ENCODE measurements at places on chromosomes 6 and 20. TPM values are rescaled to one million over a fixed set of nuclear protein-coding genes. Genes with fewer than 3 reads are reported as not detected.

- H3K4me3 ChIP-seq, result no peak within 1 kb of the TSS
- H3K27me3 ChIP-seq, result no peaks in the 10 kb centered on the region
- DNase-seq, result no peak
- H3K27ac ChIP-seq, result peak within 1 kb of the TSS; percentile 40
- H3K36me3 ChIP-seq, result no peaks in the 10 kb centered on the region
- H3K4me1 ChIP-seq, result peaks cover 75% of the 10 kb centered on the region
These were observed at the start of gene SDCBP2 for GRCh38 chr20:1328680-1329330. TSS of gene SDCBP2 (minus strand) at chr20:1329139. CDS start at chr20:1320416, 8,723 bp downstream.

DNA sequence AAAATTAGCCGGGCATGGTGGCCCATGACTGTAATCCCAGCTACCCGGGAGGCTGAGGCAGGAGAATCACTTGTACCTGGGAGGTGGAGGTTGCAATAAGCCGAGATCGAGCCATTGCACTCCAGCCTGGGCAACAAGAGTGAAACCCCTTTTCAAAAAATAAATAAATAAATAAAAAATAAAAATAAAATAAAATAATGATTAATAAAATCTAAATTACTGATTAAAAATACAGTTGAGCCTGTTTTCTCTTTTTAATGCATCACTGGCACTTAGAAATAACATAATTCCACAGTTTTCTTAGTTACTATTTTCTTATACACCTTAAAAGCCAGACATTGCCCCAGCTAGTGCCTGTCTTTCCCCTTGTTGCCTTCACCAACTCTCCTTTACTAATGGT, 922.8 kb upstream of the GJE1 start:
- no peaks in the 10 kb centered on the region for H3K4me1 ChIP-seq
- no peaks in the 10 kb centered on the region for H3K36me3 ChIP-seq
- H3K27ac ChIP-seq, result no peak overlapping the region
- DNase-seq, result no peak

DNA sequence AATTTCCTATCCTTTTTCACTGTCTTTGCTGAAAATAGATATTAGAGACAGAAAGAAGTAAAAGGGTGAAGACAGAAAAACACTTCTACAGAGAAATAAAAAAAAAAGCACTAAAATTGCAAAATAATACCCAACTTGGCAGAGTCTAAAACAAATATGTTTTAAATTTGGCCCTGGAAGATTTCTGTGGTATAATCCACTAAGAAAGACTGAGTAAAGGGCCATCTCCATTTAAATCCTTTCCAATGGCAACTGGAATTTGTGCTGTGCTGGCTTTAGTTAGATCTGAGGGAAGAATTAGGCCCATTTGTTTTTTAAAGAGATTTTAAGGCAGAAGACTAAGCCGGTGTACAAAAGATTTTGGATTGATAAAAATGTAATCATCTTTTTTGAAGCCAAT, 321.2 kb downstream of the GJA1 start:
- no peak overlapping the region for H3K27ac ChIP-seq
- no peaks in the 10 kb centered on the region for H3K36me3 ChIP-seq
- H3K27me3 ChIP-seq, result no peaks in the 10 kb centered on the region

DNA sequence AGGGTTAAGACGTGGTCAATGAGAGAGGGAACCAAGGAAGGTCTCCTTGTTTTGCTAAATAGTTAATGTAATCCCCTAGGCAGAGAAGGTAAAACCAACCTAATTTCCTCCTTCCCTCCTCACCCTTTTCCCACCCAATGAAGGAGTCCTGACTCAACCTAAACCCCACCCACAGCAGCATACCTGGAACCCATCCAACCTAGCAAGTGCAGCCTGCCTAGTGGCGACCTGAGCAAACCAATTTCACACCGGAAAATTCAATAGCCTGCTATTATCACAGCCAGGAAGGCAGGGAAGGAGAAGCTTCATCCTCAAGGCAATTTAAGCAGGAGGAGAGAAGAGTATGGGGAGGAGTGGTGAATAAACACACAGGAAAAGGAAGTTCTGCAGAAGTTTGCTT, 46.9 kb downstream of the OSTM1 start:
- H3K4me3 ChIP-seq, result no peak overlapping the region
- no peaks in the 10 kb centered on the region for H3K4me1 ChIP-seq
- H3K27ac ChIP-seq, result no peak overlapping the region
- DNase-seq, result no peak
- no peaks in the 10 kb centered on the region for H3K27me3 ChIP-seq

GRCh38 chr20:4165984-4166725, 150.8 kb upstream of the RNF24 start:
- H3K27me3 ChIP-seq, result no peaks in the 10 kb centered on the region
- no peaks in the 10 kb centered on the region for H3K36me3 ChIP-seq
- H3K4me1 ChIP-seq, result peaks cover 15% of the 10 kb centered on the region
- DNase-seq, result no peak
- H3K4me3 ChIP-seq, result no peak overlapping the region

- no peaks in the 10 kb centered on the region for H3K36me3 ChIP-seq
- no peak overlapping the region for H3K4me3 ChIP-seq
- no peak for DNase-seq
- H3K27ac ChIP-seq, result no peak overlapping the region
These were observed 103.4 kb upstream of the FRMD1 start for GRCh38 chr6:168182366-168182765.

GRCh38 chr6:45498591-45498990, 120.9 kb upstream of the SUPT3H start:
- H3K4me1 ChIP-seq, result peaks cover 3% of the 10 kb centered on the region
- no peaks in the 10 kb centered on the region for H3K36me3 ChIP-seq
- H3K4me3 ChIP-seq, result no peak overlapping the region
- no peak overlapping the region for H3K27ac ChIP-seq

DNA sequence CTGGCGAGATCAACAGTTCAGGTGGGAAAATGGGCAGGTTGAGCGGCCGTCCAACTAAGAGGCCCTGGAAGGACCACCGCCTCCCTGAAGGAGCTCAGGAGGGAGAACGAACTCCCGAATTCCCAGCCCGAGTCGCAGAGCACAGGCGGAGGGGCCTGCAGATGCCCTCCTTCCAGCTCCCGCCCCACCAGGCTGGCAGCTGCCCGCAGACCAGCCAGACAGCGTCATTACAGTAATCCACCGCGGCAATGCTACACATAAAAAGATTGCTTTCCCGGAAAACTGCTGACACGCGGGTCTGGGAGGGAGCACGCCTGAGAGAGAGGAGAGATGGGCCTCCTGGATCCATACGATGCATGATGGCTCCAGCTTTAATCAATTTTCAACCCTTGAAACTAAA, 30.5 kb upstream of the SLCO4A1 start:
- no peaks in the 10 kb centered on the region for H3K27me3 ChIP-seq
- DNase-seq, result no peak
- no peak overlapping the region for H3K27ac ChIP-seq

DNA sequence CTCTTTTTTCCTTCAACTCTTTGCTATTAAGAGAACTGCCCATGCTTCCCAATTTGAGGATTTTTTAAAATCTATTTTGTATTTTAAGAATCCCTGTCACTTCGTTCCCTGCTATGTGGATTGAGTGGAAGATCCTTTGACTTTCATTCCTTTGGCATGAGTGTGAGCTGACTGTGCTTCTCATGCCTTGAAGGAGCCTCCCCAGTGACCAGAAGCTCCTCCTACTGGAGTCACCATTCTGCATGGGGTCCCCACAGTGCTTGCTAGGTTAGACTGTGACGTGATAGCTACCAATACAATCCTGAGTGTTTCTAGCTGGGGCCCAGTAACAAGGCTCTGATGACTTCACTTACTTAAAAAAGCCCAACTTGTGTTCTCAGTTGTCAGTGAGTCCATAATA, 104.4 kb upstream of the LAMP5 start:
- H3K4me3 ChIP-seq, result no peak overlapping the region
- no peaks in the 10 kb centered on the region for H3K36me3 ChIP-seq
- no peaks in the 10 kb centered on the region for H3K27me3 ChIP-seq
- H3K4me1 ChIP-seq, result peaks cover 2% of the 10 kb centered on the region
- DNase-seq, result no peak

- H3K36me3 ChIP-seq, result no peaks in the 10 kb centered on the region
- no peak for DNase-seq
- H3K27ac ChIP-seq, result no peak overlapping the region
- H3K4me1 ChIP-seq, result peaks cover 11% of the 10 kb centered on the region
These were observed 44.1 kb upstream of the ADGRF4 start for GRCh38 chr6:47654255-47654654.

- no peaks in the 10 kb centered on the region for H3K36me3 ChIP-seq
- no peak overlapping the region for H3K4me3 ChIP-seq
- DNase-seq, result no peak
- H3K27me3 ChIP-seq, result no peaks in the 10 kb centered on the region
- no peaks in the 10 kb centered on the region for H3K4me1 ChIP-seq
- no peak overlapping the region for H3K27ac ChIP-seq
These were observed 24.2 kb downstream of the EDN3 start for GRCh38 chr20:59324521-59325141.

DNA sequence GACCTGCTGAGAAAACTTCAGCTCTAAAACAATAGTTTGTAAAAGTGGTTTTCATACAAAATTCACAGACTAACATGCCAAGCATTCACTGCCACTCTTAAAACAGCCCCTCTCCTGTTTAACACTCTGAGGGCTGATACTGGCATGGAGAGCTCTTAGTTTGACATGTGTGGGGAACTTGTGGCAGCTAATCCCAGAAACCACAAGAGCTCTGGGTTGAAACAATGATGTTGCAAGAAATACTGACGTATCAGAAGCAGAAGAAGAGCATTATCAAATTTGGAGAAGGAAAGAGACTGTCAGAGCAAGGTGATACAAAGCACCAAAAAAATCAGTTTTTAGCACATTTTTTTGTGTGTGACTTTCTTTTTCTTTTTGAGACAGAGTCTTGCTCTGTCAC, 5.1 kb downstream of the BEND3 start:
- no peak for DNase-seq
- H3K27ac ChIP-seq, result no peak overlapping the region
- H3K36me3 ChIP-seq, result no peaks in the 10 kb centered on the region
- H3K27me3 ChIP-seq, result no peaks in the 10 kb centered on the region

RARS2 gene
- 7.4 TPM for polyA plus RNA-seq

DNA sequence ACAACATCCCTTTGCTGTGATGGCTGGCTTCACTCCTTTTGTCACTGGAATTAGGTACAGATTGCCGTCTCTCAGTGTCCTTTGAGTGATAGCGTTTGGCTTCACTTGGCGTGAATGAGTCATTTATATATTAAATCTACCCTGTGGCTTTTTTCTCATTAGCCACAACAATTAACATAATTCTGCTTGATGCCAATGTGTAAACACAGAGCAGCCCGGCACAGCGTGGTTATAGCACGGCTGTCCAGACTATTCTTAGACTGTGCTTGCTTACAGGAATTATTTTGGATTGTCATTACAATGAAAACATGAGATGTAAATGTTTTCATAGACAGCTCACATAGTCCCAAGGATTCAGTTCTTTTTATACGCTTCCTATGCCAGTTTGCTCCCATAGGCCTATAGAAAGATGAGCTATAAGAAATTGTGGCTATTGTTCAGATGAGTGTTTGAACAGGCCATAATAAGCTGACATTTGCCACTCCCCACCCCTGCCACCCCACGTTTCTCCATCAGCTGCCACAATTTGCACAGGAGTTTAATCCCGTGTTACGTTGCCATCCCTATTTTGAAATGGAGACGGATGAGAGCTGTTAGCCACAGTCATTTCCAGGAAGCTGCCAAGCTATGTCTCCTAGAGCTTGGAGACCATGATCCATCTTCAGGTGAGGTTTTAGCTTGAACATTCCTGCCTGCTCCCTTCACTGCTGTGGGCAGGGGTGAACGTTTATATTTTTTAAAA, 65.9 kb downstream of the PPP1R14C start:
- no peak for DNase-seq
- H3K4me1 ChIP-seq, result no peaks in the 10 kb centered on the region
- no peak overlapping the region for H3K4me3 ChIP-seq

GRCh38 chr6:46628498-46628897, 24.1 kb downstream of the CYP39A1 start:
- H3K27ac ChIP-seq, result no peak overlapping the region
- DNase-seq, result no peak
- H3K4me1 ChIP-seq, result no peaks in the 10 kb centered on the region
- H3K36me3 ChIP-seq, result no peaks in the 10 kb centered on the region
- H3K27me3 ChIP-seq, result no peaks in the 10 kb centered on the region

DNA sequence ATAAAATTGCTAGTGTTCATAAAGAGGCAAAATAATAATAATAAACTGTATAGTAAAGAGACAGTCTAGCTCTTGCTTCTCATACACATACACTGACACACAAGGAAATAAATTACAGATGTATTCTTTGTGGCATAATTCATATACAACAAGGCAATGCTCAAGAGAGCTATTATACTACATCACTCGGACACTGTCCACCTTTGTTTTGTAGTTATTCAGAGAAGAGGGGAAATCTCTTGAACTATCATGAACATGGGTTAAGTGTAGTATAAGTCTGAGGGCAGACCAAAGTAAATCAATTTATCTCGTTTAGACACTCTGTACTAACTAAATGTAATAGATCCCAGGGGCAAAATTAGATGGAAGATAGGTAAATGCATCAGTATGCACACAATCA, 72.7 kb upstream of the PHIP start:
- no peaks in the 10 kb centered on the region for H3K27me3 ChIP-seq
- DNase-seq, result no peak
- no peak overlapping the region for H3K27ac ChIP-seq
- no peak overlapping the region for H3K4me3 ChIP-seq
- H3K4me1 ChIP-seq, result no peaks in the 10 kb centered on the region

DNA sequence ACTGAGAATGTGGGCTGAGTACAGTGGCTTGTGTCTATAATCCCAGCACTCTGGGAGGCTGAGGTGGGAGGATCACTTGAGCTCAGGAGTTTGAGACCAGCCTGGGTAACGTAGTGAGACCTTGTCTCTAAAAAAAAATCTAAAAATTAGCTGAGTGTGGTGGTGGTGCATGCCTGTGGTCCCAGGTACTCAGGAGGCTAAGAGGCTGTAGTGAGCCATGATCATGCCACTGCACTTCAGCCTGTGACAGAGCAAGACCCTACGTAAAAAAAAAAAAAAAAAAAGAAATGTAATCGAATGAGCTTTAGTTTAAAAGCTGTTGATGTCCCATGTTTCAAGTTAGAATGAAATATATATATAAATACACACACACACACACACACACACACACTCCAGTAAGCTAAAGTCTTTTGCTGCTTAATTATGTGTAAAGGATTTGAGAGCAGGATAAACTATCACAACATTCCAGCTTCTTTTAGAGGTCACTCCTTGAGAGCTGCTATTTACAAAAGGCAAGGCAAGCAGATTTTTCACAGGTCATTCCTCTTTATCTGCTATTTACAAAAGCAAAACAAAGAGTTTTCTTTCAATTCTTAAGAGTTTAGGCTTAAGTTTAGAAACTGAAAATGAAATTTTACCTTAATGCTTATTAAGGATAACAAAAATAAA, 4.7 kb upstream of the MICAL1 start:
- H3K4me3 ChIP-seq, result no peak overlapping the region
- H3K36me3 ChIP-seq, result peaks cover 4% of the 10 kb centered on the region
- H3K4me1 ChIP-seq, result peaks cover 7% of the 10 kb centered on the region
- no peak overlapping the region for H3K27ac ChIP-seq

Measured in endothelial cell of umbilical vein (primary cell).